ENCODE measurements at places on chromosomes 11 and 22.

GRCh38 chr11:1401656-1402221 lies 12.0 kb downstream of the BRSK2 start:
- no peak for DNase-seq

DNA sequence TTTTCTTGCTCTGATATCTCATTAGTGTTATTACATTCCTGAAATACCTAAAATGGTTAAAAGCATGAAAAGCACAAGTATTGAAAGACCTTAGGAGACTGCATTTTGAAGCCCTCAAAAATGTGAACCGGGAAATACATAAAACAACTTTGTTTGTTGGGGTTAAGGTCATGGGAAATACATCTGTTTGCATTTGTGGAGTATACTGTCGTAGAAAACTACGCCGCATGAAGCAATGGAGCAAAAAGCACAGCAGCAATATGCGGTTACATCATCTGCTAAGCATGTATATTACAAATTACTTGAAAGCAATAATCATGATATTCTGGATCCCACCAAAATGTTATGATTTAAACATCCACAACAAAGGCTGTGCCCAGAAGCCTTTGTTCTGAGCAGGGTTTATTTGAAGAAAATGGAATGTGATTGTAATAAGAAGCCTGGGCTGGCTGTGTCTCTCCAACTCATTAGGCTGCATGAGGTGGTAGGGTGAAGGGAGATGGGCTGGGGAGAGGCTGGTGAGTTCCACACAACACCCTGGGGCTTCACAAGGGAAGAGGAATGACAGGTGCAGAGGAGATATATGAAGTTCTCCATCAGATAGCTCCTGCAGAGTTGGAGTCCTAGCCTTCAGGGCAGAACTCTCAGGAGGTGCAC lies 64.7 kb upstream of the LIN7C start:
- DNase-seq = no peak

- DNase-seq = no peak
Measured at GRCh38 chr22:29268511-29269229, 602 bp downstream of the EWSR1 start.

DNA sequence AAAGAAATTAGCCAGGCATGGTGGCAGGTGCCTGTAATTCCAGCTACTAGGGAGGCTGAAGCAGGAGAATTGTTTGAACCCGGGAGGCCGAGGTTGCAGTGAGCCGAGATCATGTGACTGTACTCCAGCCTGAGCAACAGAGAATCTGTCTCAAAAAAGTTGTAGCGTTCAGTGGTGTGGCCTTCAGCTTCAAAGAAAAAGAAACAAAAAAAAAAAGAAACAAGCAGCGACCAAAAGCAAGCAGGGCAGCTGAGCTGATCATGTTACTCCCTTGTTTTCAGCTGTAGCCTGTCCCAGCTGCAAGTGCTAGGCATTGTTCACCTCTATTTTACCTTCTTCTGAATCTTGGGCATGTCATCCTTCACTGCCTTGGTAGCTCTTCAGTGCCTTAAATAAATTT lies 37.0 kb downstream of the SFI1 start:
- no peak for DNase-seq

DNA sequence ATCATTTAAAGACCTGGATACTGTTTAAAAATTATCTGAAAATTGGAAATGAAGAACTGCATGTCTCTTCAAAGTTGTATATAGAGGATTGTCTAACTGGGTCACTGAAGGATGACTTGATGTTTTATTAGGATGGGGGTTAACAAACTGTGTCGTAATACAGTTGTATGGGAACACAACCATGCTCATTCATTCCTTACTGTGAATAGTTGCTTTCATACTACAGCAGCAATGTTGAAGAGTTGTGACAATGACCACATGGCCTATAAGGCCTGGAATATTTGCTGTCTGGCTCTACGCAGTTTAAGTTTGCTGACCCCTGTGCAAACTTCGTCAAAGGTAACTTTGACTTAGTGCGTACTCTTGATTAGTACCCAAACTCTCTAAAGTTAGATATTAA lies 38.4 kb downstream of the FDX1 start:
- no peak for DNase-seq

- DNase-seq = no peak
Measured at GRCh38 chr11:129631201-129631600, 184.4 kb upstream of the TMEM45B start.
